ENCODE measurements at places on chromosomes 6 and 20.
A peak's percentile ranks its signal among the peaks of the same experiment; 100 is the strongest.

- no peak for DNase-seq
These were observed 17.6 kb upstream of the CTAGE9 start for GRCh38 chr6:131728296-131728939.

- DNase-seq = no peak
These were observed 688 bp downstream of the COMMD7 start for GRCh38 chr20:32742322-32743236.

DNA sequence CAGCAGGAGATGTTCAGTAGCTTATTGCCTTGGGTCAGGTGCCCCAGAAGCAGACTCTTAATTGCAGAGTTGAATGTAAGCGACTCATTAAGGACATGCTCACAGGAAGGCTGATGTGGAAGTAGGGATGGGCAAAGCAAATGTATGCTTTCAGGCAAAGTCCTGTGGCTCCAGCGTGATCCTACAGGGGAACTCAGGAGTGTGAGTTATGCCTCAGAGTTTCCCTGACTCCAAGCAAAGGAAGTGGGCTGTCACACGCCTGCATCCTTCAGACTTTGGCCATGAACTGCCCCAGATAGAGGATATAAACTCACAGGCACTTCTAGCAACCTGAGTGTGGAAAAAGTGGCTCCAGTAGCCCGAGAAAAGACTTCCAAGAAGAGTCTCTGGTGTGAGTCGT lies 64.9 kb upstream of the ZNF133 start:
- DNase-seq = no peak

GRCh38 chr20:31573555-31574321 lies 31.4 kb upstream of the ID1 start:
- DNase-seq = peak; percentile 18

GRCh38 chr20:14712302-14712739 lies 374.9 kb upstream of the FLRT3 start:
- peak; percentile 80 for DNase-seq

- no peak for DNase-seq
These were observed 395.0 kb upstream of the RUNX2 start for GRCh38 chr6:44933108-44933507.

- peak; percentile 88 for DNase-seq
These were observed 71.4 kb upstream of the TULP1 start for GRCh38 chr6:35583893-35584688.

DNA sequence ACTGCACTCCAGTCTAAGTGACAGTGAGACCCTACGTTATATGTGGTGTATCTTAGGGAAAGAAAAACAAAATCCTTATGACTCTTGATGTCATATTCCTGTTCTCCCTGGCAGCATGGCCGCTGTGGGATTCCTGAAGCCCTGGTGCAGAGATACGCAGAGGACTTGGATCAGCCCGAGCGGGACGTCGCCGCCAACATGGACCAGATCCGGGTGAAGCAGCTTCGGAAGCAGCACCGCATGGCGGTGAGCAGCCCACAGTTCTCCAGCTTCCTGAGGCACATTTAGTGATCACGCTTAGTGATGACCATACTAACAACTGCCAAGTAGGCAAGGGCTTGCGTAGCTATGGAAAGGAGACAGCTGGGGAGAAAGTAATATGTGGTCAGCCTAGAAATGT lies 200.9 kb upstream of the UST start:
- no peak for DNase-seq

DNA sequence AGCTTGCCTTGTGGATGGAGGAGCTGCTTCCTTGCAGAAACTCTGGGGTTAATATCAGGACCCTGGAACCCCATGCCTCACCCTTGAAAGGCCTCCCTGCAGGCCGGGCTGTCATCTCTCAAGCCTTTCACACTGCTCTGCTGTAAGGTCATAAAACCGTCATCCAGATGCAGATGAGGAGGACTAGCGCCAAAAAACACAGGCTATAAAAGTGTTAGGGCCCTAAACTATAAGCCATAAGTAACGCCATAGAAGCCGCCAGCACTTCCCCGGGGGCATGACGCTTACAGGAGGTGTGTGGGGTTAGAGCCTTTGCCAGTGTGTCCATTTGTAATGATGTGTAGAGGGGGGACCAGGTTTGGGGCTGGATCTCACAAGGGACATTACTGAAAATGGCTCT lies 47.6 kb downstream of the CDH4 start:
- no peak for DNase-seq

DNA sequence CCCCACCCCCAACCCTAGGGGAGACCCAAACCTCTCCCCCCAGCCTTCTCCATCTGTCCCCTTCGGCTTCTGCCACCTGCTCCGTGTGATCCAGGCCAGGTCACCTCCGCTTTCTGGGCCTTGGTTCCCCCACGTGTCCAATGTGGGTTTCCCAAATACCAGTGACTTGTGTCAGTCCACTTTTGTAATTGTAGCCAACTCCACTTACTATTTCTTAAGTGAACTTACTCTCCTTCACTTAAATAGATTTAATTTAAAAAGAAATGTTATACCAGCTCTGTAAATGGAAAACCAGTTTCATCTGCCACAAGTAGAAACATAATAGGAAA lies 10.0 kb upstream of the FAM110A start:
- no peak for DNase-seq

DNA sequence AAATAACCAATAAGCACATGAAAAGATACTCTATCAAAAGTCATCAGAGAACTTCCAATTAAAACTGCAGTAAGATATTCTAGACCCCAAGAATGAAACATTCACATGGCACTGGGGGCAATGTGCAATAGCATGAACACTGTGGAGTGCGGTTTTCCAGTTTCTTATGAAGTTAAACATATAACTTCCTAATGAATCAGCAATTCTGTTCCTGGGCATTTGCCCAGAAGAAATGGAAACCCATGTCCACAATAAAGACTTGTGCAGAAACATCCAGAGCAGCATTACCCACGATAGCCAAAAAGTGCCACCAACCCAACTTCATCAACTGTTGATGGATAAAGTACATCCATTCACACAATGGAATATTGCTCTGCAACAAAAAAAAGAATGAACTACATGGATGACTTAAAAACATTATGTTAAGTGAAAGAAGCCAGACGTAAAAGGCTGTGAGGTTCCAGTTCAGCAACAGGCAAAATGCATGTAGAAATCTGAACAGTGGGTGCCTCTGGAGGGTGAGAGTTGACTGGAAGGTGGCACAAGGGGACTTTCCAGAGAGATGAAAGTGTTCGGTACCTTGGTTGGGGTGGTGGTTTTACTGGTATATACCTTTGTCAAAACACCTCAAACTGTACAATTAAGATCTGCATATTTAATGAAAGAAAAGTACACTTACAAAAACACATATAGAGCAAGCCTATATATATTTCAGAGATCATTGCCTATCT lies 207.2 kb upstream of the ECI2 start:
- DNase-seq = peak; percentile 20

DNA sequence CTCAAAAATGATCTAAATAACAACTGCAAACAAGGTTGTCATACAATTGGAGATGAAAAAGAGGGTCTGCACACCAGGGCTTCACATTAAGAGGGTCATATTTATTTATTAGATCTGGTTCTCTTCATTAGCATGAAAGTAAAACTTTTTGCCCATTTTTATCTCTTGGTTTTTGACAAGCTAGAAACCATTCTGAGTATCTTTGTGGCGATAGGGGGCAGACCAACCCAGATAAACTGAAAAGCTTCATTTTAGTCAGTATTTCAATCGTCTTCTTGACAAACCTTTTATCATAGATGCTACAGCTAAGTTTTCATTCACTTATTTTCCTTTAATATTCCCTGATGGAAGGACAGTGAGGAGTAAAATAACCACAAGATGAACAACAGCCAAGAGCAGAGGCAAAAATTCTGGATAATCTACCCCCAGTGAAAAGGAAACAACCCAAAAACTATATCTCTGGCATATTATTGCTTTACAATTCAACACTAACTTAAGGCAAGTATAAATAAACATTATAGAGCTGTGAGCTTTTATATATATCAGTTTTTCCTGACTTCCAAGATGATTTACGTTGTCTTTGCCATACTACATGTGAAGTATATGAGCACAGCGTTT lies 45.2 kb downstream of the THEMIS start:
- peak; percentile 64 for DNase-seq

DNA sequence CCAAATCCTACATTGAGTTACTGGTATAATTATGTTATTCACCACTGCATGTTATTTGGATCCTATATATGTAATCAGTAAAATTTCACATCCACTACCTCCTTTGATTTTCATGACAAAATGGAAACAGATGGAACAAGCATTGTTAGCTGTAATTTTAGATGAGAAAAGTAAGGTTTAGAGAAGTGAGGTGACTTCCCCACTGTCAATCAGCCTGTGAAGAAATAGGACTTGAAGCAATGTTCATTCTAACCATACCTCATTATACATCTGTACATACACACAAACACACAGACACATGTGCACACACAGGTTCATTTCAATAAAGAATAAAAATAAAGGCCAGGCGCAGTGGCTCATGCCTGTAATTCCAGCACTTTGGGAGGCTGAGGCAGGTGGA lies 23.7 kb upstream of the QKI start:
- no peak for DNase-seq

- peak; percentile 28 for DNase-seq
These were observed 374.1 kb upstream of the MANEA start for GRCh38 chr6:95203153-95203754.

GRCh38 chr6:20870021-20870420 lies 335.8 kb downstream of the CDKAL1 start:
- no peak for DNase-seq

DNA sequence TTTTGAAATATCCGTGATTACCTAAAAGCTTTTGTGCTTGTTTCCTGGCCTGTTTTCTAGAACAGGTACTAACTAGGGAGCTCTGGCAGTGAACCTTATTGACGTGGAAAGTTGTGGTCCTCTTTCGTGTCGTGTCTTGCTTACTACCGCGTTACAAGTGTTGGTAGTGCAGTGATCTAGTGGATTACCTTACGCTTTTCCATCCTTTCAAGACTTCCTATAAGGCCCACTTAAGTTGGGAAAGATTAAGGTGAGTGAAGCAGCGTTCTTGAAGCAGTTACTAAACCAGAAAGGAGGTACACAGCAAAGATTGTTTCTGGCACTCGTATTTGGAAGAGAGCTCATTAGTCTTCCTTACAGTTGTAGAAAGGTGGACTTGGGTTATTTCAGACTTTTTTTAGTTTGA lies 1.9 kb downstream of the PNRC1 start:
- peak; percentile 70 for DNase-seq

DNA sequence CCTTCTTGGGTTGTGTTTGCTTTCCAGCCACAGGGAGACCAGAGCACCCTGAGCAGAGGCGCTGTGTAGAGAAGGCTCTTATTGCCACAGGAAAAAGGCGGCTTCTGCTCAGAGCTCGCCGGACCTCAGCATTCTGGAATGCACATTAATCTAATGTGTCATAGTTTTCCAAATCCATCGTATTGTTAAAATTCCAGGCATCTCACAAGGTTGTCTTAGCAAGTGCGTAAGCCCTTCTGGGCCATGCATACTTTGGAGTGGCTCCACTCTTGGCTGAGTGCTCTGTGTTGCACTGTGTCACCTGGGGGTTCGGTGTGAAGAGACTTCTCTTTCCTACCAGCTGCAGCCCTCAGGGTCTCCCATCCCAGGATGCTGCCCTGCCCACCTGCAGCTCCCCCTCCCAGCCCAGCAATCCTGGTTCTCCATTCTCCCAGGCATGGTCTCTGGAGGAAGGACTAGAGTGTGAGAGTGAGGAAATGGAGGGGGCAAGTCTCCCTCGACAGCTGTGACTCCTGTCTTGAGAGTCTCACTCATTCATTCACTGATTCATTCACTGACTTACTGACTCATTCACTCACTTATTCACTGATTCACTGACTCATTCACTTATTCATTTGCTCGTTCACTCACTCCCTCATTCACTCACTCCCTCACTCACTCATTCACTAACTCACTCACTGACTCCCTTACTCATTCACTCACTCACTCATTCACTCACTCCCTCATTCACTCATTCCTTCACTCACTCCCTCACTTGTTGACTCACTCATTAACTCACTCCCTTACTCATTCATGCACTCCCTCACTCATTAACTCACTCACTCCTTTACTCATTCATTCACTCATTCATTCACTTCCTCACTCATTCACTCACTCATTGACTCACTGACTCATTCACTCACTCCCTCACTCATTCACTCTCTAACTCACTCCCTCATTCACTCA lies 83.7 kb upstream of the MPC1 start:
- DNase-seq = peak; percentile 98

DNA sequence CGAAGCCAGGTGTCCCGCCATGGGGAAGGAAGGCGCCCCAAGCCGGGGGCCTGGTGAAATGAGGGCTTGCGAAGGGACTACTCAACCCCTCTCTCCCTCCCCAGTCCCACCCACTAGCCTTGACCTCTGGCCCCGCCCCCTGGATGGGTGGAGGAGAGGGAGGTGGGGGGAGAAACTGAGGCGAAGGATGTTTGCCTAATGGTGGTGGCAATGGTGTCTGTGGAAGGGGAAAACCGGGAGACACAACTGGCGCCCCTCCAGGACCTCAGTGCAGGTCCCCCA lies at the start of gene POU5F1:
TSS of gene POU5F1 (minus strand) at position 83 of the 282 bp plus-strand sequence. CDS start at position 21, 62 bp downstream.
- DNase-seq = no peak

DNA sequence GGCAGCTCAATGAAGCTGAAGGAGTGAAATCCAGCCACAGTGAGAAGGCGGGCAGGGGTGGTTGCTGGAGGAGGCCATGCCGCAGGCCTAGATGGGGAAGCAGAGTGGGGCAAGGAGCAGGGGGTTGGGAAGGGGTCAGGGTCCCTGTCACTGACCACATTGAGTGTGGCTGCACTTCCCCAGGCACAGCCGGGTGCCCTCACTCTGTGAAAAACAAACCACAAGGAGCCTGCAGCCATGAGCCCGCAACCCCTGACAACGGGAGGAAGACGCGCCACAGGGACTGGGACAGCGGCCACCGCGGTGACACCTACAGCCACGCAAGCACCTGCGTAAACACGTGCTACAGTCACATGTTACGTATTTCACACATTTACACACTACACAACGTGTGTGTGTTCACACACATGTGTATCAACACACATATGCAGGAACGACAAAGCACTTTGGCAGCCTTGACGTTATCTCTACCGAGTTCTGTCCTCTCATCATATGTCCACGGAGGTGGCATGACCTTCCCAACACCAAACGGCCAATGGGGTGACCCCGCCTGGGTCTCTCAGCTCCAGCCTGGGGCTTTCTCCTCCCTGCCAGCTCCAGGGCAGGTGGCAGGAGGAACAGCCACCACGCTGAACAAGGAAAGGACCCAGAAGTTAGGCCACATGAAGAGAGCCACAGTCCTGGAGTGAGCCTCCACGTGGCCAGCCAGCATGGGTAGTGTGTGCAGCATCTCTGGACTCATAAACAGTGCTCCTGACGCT lies 137.6 kb upstream of the RPS6KA2 start:
- no peak for DNase-seq

Data from fibroblast of the aortic adventitia (primary cell).